Memory B cell (primary cell): ENCODE measurements at places on chromosomes 11 and 22.

- no peak for DNase-seq
Measured at GRCh38 chr11:1271002-1271401, 38.4 kb downstream of the TOLLIP start.

DNA sequence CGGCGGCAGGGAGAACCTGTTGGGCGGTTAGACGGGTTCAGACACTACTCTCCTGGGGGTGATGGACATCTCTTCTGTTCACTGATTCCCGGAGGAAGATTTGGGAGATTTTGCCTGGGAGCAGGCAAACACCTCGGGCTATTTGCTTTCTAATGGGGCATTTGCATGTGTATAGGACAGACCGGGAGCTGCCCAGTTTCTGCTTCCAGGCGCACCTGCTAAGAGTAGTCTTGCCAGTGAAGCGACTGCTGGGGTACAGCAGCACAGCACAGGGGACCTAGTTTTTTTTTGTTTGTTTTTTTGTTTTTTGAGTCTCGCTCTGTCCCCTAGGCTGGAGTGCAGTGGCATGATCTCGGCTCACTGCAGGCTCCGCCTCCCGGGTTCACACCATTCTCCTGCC lies 6.8 kb upstream of the H19 start:
- DNase-seq: no peak

- DNase-seq: no peak
Measured at GRCh38 chr22:22824340-22825212, 63.0 kb upstream of the IGLL5 start.

DNA sequence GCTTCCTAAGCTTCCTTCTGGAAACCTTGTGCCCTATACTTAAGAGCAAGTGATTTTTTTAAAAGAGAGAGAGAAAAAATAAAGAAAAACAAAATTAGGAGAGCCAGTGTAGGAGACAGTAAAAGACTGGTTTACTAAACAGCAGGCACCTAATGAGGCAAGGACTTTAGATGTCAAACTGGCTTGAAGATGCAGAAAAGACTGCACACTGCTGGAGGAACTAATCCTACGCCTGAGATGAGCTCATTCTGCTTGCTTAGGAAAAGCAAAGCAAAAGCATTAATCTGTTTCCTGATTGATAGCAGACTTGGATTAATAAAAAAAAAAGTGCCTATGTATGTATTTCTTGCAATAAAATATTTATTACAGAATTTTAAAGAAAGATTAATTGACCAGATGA lies 113.6 kb upstream of the SEZ6L start:
- no peak for DNase-seq

- DNase-seq: no peak
Measured at GRCh38 chr11:129590030-129590752, 214.5 kb downstream of the BARX2 start.

GRCh38 chr22:35961480-35962295 lies 66.9 kb downstream of the RBFOX2 start:
- DNase-seq: no peak

DNA sequence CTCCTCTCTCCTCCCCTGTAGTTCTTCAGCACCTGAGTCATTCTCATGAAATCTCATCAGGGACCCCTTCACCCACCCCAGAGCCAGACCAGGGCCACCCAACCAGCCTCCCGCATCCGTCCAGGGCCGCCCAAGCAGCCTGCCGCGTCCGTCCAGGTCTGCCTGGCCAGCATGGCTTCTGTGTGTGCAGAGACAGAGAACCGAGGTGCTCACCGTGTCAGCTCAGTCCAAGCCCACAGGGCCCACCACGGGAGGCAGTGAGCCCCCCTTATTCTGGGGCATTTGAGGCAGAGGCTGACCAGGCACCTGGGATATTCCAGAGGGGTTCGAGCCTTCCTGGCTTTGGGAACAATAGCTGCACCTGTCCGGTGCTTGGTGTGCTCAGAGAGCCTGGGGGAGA lies 1117.3 kb downstream of the BRD1 start:
- no peak for DNase-seq

- DNase-seq: no peak
Measured at GRCh38 chr11:86421946-86422345, 47.3 kb downstream of the CCDC81 start.

DNA sequence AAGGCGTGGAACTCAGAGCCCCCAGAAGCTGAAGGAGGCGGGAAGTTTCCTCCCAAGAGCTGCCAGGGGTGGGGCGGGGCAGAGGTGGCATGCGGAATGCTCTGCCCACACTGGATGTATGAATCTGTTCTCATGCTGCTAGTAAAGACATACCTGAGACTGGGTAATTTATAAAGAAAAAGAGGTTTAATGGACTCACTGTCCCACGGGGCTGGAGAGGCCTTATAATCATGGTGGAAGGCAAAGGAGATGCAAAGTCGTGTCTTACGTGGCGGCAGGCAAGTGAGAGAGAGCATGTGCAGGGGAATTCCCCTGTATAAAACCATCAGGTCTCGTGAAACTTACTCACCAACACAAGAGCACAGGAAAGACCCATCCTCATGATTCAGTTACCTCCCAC lies 57.6 kb downstream of the SMIM38 start:
- DNase-seq: no peak

GRCh38 chr22:44685384-44686056 lies 16.5 kb upstream of the PRR5 start:
- peak; percentile 59 for DNase-seq

GRCh38 chr11:96288915-96289314 lies 54.1 kb downstream of the MAML2 start:
- no peak for DNase-seq

DNA sequence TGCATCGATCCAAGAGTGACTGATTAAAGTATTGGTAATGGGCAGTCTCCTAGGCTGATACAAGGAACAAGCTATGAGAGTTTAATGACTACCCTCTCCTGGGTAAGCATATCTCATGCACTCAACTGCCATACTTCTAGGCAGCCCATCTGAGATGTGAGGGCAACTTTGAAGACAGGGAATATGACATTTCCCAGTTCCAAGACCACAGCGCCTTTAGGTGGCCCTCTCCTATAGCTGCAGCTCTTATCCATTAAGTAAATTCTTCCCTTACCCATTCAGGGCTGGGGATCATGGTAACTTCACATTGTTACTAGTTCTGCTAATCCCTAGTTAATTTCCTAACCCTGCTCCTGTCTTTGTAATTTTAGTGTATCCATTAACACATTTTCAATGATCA lies 157.3 kb upstream of the CTSC start:
- no peak for DNase-seq

DNA sequence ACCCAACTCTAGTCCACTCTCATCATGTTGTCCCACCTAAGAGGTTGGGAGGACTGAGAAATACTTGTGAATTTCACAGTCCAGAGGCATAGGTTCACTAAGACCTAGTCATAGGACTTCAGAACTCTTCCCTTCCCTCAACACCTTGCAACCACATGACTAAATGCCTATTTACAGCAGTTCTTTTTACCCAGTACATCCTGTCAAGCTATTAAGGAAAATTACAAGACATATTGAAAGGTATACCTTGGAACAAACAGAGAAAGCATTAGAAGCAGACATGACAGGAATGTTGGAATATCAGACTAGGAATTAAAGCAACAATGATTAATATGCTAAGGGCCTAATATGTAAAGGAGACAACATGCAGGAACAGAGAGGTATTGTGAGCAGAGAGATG lies 563.8 kb upstream of the LRRC4C start:
- no peak for DNase-seq

- DNase-seq: no peak
Measured at GRCh38 chr11:119416606-119417580, 6.1 kb downstream of the THY1 start.

DNA sequence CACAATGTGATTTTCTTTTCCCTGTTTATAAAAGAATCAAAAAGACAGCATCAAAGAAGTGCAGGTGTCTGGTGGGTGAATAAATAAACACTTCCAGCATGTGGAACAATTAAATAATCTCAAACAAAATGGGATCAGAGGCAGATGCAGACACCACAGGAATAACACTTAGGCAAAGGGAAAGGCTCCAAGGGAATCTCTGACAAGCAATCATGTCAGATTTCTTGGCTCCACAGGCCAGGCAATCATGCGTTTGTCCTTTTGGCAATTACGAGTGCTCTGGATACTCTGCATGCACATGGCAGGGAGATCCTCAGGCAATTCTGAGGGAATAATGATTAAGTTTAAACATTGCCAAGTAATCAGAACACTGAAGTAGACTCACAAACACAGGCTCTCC lies 403.5 kb upstream of the LUZP2 start:
- DNase-seq: no peak

DNA sequence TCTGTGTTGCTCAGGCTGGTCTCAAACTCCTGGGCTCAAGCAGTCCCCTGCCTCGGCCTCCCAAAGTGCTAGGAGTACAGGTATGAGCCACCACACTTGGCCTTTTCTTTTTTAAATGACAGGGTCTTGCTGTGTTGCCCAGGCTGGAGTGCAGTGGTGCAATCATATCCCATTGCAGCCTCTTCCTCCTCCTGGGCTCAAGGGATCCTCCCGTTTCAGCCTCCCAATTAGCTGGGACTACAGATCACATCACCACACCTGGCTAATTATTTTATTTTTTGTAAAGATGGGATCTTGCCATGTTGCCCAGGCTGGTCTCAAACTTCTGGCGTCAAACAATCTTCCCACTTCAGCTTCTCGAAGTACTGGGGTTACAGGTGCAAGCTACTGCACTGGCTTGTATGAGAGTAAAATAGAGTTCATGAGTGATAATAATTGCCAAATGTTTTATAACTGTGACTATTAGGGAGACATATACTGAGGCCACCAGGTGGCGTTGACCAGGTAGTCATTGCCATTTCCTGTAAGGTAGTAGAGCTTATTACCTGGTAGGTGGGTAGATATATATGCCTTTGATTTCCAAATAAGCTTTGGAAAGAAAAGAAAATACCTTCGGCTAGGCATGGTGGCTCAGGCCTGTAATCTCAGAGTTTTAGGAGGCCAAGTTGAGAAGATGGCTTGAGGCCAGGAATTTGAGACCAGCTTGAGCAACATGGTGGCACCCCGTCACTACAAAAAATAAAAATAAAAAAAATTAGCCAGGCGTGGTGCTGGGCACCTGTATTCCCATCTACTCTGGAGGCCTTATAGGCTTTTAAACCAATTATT lies 5.4 kb downstream of the FDX1 start:
- no peak for DNase-seq

DNA sequence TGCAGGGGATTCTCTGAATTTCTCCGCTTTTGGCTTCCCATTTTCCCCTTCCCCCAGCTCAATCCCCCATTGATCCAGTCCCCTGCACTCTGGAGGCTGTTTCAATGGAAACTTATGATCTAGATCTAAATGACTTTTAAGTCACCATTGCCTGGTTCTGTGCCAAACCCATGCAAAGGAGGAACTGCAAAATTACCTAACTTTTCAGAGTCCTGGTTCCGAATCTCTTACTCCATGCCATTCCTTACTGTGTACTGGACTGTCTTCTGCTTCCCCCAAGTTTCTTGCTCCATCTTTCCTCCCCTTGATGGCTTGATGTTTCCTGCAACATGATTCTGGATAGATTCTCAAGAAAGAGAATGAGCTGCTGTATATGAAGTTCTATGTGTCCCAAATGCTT lies 327.8 kb downstream of the MIAT start:
- DNase-seq: no peak

DNA sequence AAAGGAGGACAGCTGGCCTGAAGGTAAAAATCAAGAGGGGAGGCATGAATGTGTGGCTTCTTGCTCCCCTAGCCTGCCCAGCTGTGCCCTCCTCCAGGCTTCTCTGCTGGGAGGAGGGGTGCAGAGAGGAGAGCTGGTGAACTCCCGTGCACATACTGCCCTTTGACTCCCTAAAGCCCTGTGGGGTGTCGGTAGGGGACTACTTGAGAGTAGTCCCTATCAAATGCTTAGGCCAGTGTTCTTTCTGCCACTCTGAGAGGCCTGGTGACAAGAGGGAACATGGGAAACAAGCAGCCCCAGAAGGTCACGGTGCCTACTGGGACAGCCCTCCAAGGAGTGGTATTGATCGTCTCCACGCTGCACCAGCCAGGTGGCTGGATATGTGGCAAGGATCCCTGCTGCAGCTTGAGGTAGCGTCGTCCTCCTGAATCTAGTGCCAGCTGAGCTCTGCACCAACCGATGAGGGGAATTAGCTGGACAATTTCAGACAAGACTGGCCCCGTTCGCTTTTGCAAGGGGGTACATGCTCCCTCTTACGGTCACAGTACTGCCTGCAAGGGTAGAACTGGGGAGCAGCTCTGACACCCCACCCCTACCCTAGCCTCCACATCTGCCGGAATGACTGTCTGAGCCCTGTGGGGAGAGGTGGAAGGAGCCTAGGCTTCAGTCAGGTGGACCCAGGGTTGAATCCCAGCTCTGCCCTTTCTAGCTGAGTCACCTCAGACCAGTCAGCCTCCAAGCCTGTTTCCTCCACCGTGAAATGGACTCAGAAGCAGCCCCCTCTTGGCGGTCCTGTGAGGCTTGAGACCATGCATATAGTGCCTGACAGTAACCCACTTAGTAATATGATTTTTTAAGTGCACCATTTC lies 17.1 kb upstream of the C11orf96 start:
- DNase-seq: no peak

GRCh38 chr11:74557526-74557925 lies 34.9 kb upstream of the POLD3 start:
- DNase-seq: no peak

DNA sequence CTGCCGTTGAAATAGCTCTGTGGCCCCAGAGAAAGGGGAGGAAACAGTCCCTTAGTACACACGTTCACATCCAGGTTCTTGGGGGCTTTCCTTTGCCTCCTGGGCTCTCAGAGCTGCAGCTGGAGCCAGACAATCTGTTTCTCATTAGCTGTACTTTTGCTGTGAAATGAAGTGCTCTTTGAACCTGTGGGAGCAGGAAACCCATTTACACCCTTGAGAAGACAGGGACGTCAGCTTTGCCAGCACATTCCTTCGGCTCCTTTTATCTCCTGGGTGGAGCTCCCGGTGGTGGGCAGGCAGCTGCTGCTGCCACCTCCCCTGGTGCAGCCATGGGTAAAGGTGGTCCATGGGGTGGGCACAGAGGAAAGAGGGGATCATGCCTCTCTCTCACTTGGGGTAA lies 80.6 kb upstream of the TIMP3 start:
- no peak for DNase-seq

- DNase-seq: no peak
Measured at GRCh38 chr22:45993841-45994240, 16.9 kb upstream of the WNT7B start.

GRCh38 chr11:21892736-21893564 lies 299.9 kb upstream of the ANO5 start:
- no peak for DNase-seq

DNA sequence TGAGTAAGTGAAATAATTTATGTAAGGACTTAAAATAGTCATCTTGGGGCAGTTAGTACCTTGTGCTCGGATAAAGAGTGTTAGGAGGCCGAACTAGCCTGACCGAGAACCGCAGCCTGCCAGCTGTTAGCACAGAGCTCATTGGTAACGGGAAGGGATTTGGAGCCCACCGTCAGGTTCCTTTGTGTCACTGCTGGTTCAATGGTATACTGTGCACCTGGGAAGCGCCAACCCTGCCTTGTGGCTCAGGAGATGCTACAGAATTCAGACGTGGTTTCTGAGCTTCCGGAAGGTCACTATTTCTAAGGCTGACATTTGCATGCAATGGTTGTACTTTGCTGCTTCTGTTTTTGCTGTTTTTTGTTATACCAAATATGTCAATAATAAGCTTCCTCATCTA lies 403.5 kb downstream of the CADM1 start:
- no peak for DNase-seq

- no peak for DNase-seq
Measured at GRCh38 chr11:1387961-1388762, 1.6 kb upstream of the BRSK2 start.
